ENCODE measurements at places on chromosomes 1 and 21.

GRCh38 chr1:36089393-36090121, 865 bp downstream of the ADPRS start:
- DNase-seq: no peak

DNA sequence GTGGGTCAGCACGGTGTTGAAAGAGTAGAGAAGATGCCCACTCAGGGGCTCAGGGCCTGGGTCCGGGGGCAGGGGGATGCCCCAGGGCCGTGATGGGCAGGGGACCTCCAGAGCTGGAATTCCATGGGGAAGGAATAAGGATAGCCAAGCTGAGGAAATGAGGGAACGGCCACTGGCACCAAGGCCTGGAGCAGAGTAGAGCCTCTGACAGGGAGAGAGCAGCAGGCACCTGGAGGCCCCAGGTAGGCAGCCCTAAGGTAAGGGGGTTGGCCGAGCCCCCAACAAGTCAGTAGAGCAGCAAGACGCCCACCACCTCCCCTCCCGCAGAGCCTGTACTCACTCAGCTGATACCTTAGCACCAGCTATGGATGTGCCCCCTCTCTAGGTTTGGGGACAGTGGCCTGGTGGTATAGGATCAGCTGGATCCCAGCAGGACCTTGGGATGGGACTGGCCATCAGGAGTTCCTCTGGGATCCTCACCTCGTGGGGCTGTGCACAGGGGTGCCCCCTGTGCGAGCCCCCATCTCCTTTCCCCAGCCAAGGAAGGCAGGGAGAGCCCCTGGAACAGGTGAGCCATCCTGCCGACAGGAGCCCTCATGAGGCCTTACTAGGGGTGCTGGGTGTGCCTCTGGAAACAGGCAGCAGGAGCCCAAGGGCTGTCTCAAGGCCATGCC, 21.0 kb upstream of the ARF1 start:
- no peak for DNase-seq

- DNase-seq: no peak
Observed at GRCh38 chr1:220604926-220605325, 77.0 kb downstream of the MARK1 start.

GRCh38 chr1:15510611-15511405, 13.2 kb downstream of the CASP9 start:
- DNase-seq: no peak

DNA sequence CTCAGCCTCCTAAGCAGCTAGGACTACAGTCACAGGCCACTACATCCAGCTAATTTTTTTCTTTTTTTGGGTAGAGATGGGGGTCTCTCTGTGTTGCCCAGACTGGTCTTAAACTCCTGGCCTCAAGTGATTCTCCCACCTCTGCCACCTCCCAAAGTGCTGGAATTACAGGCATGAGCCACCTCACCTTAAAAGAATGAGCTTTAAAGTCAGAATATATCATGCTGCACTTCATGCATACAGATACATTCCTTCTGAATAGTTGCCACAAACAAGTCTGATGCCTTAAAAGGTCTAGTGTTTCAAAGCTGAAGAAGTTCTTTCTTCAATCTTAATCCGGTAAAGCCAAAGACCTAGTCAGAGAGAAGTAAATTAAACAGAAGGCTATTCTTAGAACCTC, 23.8 kb upstream of the CPLANE2 start:
- no peak for DNase-seq

GRCh38 chr1:213119794-213120193, 68.8 kb downstream of the RPS6KC1 start:
- DNase-seq: no peak

- DNase-seq: no peak
Observed at GRCh38 chr1:20411196-20411980, 74.6 kb downstream of the CAMK2N1 start.

- DNase-seq: no peak
Observed at GRCh38 chr1:54493608-54494007, 54.4 kb upstream of the ACOT11 start.

DNA sequence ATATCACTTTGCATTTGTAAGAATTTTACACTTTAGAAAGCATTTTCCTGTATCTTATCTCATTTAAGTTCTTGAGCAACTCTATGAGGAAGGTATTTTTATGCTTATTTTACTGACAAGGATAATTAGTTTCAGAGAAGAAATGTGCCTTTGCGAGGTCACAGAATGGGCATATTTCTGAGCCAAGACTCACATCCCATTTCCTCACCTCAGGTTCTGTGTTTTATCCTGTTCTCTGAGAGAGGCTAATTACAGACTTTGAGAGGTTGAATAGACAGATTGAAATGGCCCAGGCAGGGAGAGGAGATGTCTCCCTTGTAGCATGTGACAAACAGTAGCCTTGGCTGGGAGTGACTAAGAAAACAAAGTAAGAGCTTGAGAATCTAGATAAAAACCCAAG, 39.1 kb upstream of the ZC3H11B start:
- no peak for DNase-seq

DNA sequence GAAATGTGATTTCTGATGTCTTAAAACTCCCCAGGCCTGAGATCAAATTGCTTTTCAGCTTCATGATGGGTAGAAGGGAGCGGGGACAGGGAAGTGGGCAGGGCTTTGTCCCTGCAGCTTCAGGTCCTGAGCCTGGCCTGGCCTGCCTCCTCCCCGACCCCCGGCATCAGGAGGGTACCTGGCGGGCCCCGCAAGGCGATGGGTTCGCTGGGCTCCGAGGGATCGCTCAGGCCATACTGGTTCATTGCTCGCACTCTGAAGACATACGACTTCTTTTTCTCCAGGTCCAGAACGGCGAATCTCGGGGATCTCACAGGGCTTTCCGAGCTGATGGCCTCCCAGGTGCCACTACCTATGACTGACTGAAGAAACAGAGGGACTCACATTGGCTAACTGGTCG, 25.5 kb downstream of the MYOM3 start:
- DNase-seq: no peak

- DNase-seq: no peak
Observed at GRCh38 chr1:41528726-41529605, 44.5 kb upstream of the EDN2 start.

DNA sequence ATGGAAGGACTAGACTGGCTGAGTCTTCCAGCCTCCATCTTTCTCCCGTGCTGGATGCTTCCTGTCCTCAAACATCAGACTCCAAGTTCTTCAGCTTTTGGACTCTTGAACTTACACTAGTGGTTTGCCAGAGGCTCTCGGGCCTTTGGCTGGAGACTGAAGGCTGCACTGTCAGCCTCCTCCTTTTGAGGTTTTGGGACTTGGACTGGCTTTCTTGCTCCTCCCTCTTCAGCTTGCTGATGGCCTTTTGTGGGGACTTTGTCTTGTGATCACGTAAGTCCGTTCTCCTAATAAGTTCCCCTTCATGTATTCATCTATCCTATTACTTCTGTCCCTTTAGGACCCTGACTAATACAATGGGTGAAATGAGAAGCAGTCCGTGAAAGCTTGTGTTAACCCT, 196.4 kb downstream of the KAZN start:
- no peak for DNase-seq

GRCh38 chr1:180724055-180724454, 92.2 kb downstream of the XPR1 start:
- DNase-seq: no peak

DNA sequence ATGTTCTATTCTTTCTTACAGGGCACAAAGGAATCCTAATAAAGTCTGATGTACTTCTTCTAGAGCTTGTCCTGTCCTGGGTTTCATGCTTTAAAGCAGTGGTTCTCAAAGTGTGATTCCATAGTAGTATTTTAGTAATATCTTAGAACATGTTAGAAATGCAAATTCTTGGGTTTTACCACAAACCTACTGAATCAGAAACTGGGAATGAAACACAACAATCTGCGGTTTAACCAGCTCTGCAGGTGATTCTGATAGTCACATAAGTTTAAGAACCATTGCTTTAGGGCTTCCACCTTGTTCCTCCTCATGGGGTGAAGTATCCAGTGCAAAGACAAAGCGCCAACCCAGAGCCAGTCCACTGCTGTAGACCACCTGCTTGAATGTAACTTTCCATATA, 41.1 kb downstream of the NGF start:
- DNase-seq: no peak

- no peak for DNase-seq
Observed at GRCh38 chr1:31848381-31848897, 32.6 kb upstream of the SPOCD1 start.

DNA sequence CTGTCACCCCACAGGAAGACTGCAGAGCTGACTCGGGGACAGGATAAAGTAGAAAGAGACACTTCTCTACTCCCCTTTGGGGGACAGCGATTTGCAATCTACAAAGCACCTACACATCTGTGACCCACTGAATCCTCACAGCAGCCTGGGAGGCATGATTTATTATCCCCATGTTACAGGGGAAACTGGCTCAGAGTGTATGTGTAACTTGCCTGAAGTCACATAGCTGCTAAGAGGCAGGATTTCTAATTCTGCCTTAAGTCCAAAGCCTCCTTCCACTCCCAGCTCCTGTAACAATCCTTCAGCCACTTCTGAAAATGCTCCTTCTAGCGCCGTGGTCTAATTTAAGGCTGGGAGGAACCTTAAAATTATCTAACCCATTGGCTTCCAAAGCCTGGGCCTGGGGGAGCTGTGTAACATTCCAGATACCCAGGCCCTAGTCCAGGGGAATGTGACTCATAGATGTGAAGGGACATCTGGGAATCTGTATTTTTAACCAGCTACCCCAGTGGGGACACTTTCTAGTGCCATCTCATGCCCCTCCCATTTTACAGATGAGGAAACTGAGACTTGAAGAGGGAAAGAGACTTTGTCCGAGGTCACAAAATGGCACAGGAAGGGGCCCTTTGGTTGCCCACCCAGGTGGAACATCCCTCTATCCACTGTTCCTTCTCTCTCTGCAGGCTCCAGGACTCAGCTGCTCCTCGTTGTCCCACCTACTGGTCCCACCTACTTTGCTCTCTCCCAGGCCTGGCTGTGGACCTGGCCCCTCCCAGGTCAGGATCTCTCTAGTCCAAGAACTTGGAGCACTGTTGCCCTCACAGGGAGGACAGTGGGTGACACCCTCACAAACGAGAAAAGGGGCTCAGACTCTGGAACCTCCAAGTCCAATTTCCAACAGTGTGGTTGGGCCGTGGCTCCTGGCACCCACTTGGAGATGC, 48.9 kb downstream of the AHDC1 start:
- DNase-seq: no peak

DNA sequence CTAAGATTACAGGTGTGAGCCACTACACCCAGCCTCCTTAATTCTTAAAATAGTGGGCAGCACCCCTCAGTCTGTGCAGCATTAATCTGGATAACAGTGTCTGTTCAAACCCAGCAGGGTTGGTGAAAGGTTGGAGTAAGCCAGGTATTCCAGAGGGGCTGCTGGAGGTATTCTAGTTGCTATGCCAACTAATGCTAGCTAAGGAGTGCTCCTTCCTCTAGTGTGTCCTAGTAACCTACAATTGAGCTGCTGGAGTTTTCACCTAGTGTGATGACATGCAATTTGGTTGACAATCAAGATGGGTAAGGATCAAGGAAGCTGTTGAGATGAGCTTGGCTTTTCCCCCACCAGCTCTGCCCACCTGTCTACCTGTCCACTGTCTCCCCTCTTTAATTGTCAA, 100.2 kb upstream of the IPO9 start:
- no peak for DNase-seq

- DNase-seq: no peak
Observed at GRCh38 chr1:211903490-211904245, 73.1 kb upstream of the LPGAT1 start.

DNA sequence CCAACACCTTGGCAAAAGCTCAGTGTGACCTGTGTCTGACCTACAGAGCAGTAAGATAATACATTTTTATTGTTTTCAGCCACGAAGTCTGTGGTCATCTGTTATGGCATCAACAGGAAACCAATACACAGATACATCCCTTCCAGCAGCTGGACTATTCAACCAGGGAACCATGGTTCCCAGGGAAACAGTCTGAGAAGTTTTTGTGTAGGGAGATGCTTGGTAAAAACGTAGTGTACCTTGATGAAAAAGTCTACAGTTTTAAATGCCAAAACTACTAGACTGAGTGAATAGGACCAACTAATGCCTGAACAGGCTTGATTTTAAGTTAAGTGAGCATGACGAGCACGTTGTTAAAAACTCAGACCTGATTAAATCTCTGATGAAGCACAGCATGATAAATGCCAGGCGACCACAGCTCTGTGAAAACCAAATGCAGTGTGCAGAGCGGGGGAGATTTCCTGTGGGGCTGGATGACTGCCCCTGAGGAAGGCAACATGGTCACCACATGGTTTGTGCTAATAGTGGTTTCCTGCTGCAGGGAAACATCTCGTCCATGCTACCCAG, 228.9 kb downstream of the TNR start:
- no peak for DNase-seq

DNA sequence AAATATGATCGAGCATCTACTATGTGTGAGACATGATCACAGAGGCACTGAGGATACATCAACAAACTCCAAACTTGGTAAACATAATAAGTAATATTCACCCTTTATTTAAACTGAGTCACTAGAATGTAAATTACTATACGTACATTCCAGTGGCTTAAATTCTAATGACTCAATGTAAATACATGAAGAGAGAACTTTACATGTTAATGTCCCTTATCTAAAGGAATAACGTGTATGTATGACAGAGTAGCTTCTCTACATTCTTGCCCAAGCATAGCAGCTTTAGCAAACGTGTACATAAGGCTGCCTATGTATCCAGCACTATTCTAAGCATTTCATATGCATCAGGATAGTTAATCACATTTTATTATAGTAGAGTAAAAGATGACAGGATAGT, 111.8 kb upstream of the CYYR1 start:
- no peak for DNase-seq

DNA sequence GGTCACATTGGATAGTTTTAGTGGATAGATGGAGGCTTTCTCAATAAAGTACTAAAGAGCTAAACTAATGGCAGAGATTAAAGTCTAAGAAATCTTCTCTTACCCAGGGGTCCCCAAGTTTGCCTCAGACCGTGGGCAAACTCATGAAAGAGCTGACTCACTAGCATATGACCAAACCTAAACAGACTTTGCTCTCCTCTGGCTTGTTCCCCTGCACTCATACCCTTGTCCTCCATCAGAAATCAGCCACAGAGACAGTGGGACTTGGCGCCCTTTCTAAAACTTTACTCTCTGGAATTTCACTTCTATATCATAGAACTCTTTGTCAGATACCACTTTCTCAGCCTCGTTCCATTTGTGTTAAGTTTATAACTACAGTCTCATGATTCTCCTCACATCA, 17.0 kb upstream of the HSD3B2 start:
- DNase-seq: no peak
